ENCODE measurements at places on chromosomes 2 and 18.
A peak's percentile ranks its signal among the peaks of the same experiment; 100 is the strongest.

DNA sequence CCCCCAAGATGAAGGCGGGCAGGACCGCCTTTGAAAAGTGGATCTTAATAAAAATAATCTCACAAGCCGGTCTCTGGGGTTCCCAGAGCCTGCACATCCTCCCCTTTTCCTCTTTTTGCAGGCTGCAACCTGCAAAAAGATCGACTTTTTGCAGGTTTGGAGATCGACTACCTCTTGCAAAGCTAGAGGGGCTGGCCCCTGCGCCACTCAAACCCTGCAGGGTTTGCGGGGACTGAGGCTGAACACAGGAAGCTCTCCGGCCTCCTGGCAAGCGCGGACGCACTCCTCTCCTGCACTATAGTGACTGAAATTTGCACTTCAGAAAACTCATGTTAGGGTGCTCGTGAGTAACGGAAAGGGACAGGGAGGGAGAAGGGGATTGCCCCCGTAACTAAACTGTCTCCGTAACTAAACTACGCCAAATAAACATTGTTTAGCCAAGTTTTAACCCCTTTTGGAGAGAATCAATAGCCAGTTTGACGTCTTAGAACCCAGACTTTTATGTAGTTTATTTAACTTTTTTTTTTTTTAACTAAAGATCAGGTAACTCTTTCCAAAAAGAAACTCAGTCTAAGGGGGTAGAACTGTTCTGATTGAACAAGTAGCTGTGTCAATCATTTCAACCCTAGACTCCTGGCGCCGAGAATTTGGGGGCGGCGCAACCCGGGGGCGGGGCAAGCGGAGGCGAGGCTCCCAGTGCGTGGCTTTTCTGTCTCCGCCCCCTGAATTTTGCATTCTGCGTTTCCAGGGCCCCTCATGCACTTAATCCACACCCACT lies 2.5 kb downstream of the IGFBP5 start:
- peak; percentile 40 for DNase-seq

DNA sequence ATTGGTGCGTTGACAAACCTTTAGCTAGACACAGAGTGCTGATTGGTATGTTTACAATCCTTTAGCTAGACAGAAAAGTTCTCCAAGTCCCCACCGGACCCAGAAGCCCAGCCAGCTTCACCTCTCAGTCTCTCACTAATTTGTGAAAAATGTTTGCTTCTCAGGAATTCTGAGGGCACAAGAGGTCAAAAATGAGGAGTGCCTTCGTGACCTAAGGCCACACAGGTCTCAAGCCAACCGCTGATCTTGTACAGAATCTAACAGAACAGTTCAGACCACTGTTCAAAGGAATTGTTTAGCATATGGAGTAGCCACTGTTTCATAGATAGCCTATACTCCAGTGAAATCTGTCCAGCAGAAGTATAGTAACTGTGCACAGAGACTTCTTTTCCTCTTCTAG lies 29.8 kb upstream of the LRRC30 start:
- no peak for DNase-seq

GRCh38 chr2:96638144-96639121 lies at the start of gene KANSL3:
KANSL3 (minus strand) TSS chr2:96638312; CDS start chr2:96637135, 1,177 bp downstream.
- peak; percentile 83 for DNase-seq

DNA sequence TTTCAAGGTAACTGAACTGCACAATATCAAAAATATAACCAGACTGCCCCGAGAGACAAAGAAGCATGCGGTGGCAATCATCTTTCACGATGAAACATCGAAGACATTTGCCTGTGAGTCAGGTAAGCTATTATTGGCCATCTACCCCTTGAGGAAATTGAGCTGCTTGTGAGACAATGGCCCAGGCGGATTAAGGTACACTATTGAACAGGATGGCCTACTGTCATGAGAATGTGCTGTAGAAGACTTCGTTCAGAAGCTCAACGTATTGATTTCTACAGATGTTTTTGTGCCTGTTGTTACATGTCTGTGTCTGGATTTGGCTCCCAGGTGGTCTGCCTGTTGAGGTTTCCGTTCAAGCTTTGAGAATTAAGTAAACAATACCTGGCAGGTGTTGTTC lies 198.7 kb downstream of the DOK6 start:
- DNase-seq: no peak

GRCh38 chr18:49859725-49860124 lies 46.4 kb upstream of the ACAA2 start:
- no peak for DNase-seq

GRCh38 chr2:203451011-203451410 lies 84.1 kb downstream of the RAPH1 start:
- DNase-seq: no peak

DNA sequence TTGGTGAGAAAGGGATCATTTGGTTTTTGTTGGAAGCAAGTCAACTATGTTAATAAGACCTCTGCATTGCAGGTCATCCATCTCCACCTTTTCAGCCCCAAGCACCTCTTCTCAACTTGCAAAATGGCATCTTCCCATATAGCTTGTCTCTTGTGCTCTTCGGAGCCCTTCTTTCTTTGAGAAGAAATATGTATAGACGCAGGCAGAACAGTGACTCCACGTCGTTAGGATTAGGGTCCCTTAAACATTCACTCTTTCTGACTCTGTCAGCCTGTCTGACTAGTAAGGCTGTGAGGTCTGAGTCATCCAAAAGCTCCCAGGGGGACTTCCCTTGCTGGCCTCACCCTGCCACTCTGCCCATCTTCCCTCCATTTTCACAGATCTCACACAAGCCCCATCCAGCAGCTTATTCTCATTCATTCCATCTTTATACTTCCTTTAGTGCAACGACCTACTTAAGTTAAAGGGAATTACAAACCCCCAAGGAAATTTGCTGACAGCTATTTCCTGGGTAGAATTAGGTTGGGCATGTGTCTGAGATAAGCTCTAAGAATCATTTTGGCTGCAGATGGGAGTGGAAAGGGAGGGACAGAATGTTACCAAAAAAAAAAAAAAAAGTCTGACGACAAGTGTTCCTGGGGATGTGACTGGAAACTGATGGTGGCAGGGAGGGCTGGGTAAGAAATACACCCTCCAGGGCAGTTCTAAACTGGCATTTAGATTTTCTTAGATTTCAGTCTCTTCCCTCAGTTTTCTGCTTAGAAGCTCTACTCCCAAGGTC lies 37.7 kb upstream of the MEX3C start:
- DNase-seq: no peak

DNA sequence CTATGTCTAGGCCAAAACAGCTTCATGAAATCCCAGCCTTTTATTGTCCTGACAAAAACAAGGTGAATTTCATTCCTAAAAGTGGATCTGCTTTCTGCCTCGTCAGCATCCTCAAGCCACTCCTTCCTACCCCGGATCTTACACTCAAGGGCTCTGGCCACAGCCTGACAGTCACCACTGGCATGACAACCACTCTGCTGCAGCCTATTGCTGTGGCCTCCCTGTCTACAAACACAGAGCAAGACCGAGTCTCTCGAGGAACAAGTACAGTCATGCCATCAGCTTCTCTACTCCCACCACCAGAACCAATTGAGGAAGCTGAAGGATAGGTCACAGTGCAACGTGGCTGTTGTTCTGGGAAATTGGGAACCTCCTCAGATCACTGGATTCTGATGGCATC lies 106.1 kb downstream of the ICA1L start:
- DNase-seq: no peak

DNA sequence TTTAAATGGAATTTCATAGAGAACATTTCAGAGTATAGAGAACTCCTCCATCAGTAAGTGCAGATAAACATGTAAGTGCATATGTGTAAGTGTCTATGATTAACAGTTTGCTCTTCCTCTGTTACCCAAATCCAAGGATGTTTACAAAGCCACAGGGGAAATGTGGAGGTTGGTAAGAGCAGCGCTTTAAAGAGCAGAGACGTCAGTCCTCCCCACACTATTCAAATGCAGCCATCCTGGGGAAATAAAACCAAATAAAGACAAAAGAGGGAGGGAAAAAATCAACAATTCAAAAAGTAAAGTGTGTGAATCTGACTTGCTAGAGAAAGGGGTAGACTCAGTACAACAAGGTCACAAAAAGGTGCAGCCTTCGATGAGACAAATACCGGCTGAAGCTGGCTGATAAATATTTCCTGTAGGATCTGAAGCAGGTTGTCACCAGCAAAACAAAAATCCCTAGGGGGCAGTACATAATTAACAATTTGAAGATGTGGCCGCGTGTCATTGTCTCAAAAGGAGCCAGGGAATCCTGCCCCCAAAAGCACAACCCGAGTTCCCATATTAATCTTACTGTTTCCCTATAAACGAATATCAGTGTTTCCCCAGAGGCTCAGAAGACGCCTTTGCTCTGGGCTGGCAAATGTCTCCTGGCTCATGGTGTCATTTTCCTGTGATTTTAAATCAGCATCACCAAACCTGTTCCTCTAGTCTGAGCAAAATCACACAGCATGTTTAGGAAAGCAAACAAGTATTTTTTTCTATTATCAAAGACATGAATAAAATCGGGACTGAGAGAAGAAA lies 216.5 kb downstream of the CDCA7 start:
- no peak for DNase-seq

DNA sequence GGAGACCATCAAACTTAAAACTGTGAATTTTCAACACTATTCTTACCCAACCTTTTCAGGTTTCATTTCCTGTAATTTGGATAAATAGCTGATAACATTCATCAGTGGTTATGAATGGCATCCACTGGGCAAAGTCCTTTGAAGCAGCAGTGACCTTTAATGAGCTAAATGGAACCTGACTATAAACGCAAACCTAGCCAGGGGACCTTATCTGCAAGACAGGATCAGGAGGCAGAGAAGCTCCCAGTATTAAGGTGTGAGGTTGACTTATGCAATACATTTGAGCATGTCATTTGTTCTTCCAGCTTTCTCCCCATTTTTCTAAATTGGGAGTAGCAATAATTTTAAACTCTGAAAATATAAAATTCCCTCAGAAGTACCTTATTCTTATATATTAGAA lies 38.4 kb downstream of the CREG2 start:
- no peak for DNase-seq

- DNase-seq: no peak
Measured at GRCh38 chr2:26008851-26009566, 24.9 kb upstream of the RAB10 start.

Measured in stimulated activated CD8-positive, alpha-beta memory T cell treated with anti-CD3 and anti-CD28 coated beads, Interleukin-15, amount 100 ng/mL, for 24 hours (primary cell).